CD4-positive, alpha-beta T cell treated with Interferon gamma for 1 hour (primary cell): ENCODE measurements at places on chromosomes 7 and 10.
A peak's percentile ranks its signal among the peaks of the same experiment; 100 is the strongest.

- DNase-seq, result no peak
Measured at GRCh38 chr10:52563360-52563759, 209.2 kb downstream of the MBL2 start.

- peak; percentile 13 for DNase-seq
Measured at GRCh38 chr7:67918158-67918557, 921.5 kb downstream of the TYW1 start.

DNA sequence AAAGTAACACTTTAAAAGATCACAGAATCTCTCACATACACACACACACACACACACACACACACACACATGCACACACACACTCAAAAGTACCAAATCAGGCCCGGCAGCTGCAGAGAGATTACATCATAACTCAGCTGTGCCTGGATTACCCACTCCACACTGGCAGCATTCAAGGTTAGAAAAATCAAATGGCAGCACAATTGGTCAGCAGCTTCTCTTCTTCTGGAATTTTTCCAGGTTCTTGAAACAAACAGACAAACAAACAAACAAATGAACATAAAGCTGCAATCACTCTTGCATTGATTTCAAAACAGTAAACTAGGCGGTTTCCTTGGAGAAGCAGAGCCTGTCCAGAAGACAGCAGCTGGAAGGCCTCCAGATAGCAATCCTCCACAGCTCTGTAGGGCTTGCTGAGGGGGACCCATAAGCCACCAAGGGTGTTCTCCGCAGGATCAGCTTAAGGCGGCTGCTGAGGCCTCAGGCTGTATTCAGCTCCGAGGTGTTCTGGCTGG, 24.5 kb upstream of the FAM133B start:
- no peak for DNase-seq

DNA sequence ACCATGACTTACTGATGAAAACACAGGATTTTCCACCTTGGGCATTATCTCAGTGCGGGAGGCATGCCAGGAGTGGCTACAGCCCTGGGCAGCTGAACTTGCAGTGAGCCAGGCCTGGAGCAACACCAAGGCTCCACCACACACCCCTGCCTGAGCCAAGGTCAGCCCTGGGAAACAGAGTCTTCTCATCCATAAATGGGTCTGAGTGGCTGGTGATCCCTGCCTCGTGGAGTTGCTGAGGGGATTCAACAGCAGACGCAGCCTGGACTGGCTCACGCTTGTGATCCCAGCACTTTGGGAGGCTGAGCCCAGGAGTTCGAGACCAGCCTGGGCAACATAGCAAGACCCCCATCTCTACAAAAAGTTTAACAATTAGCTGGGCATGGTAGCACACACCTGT, 32.2 kb downstream of the SPOCK2 start:
- DNase-seq, result no peak

GRCh38 chr10:70669015-70669414, 3.3 kb upstream of the ADAMTS14 start:
- no peak for DNase-seq

GRCh38 chr7:51021906-51022570, 239.3 kb upstream of the GRB10 start:
- no peak for DNase-seq

DNA sequence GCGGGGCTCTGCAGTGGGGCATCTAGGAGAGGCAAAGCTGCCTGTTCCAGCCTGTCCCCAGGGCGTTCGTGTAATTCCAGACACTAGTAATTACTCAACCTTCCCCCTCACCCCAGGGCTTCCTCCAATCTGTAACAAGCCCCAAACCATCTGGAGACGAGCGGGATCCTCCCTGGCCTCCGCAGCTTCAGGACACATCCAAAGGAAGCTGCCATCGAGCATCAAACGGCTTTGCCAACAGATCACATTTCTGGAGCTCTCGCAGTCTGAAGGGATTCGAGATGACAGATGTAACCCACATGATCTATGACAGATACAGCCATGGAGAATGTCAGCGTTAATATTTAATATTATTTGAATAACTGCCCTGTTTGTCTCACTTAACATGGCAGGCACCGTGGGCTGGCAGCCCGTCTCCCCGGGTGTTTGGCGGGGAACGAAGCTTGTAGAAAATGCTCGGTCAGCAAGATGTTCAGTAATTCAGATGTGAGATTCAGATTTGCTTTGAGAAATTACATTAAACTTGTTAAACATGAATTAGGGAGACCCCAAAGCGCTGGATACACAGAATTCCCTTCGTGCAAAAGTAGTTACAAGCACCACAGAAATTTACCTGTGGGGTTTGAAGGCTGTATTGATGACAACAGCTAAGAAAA, 108.5 kb upstream of the C7orf33 start:
- DNase-seq, result no peak

DNA sequence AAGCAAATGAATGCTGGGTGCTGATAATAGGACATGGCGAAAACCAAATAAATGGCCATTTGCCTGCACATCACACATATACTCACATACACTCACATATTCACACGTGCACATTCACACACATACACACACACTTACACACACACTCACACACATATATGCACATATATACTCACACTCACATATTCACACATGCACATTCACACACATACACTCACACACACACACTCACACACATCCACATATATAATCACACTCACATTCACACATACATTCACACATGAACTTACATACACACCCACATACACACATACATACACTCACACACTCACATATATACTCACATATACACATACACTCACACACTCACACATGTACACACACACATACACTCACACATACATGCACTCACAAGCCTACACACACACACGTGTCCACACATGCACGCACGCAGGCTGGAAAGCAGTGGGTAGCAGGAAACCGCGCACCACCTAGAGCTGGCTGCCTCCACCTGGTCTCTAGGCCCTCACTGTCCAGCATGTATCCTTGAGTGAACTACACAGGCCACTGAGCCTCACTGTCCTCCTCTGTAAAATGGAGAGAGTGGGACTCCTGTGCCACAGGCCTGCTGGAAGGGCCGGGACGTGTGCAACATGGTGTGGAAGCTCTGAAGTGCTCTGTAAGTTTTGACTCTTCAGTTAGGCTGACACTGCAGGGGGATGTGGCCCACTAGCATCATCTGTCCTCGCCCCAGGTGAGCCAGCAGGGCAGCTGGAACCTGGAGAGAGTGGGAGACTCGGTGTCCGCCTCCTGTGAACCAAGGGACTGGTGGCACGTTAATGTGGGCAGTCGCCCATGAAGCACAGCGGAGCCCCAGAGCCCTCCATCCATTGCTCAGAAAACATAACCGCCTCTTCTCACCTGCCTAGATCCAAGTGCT, 14.9 kb downstream of the TMEM72 start:
- DNase-seq, result no peak

GRCh38 chr10:95406651-95407280, 116.0 kb upstream of the PDLIM1 start:
- DNase-seq, result no peak

DNA sequence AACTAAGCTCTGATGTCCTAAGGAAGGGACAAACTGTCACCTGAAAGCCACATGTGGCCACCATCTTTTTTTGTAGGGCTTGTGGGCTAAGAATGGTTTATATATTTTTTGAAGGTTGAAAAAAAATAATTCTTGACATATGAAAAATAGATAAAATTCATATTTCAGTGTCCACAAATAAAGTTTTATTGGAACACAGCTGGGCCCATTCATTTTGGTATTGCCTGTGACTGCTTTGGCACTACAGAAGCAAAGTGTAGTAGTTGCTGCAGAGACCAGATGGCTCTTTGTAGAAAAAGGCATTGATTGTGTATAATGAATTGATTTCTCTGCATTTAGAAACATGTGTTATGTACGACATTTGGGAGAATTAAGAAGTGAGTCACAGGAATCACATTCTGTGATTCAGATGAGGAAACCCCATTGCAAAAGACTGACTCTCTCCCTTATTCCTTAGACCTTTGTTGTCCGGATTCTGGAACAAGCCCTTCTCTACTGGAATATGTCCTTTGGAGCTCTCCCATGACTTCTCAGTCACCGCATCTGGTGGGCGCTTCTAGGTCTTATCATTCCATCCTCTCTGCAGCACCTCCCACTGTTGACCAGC, 438.7 kb downstream of the LRMDA start:
- no peak for DNase-seq

- DNase-seq, result no peak
Measured at GRCh38 chr10:49656845-49657493, 22.5 kb upstream of the C10orf53 start.

GRCh38 chr10:69497611-69498390, 46.5 kb downstream of the TSPAN15 start:
- no peak for DNase-seq

GRCh38 chr10:78375854-78376785, 342.5 kb downstream of the RPS24 start:
- DNase-seq, result no peak

- no peak for DNase-seq
Measured at GRCh38 chr10:79346388-79347225, 662 bp upstream of the PPIF start.

DNA sequence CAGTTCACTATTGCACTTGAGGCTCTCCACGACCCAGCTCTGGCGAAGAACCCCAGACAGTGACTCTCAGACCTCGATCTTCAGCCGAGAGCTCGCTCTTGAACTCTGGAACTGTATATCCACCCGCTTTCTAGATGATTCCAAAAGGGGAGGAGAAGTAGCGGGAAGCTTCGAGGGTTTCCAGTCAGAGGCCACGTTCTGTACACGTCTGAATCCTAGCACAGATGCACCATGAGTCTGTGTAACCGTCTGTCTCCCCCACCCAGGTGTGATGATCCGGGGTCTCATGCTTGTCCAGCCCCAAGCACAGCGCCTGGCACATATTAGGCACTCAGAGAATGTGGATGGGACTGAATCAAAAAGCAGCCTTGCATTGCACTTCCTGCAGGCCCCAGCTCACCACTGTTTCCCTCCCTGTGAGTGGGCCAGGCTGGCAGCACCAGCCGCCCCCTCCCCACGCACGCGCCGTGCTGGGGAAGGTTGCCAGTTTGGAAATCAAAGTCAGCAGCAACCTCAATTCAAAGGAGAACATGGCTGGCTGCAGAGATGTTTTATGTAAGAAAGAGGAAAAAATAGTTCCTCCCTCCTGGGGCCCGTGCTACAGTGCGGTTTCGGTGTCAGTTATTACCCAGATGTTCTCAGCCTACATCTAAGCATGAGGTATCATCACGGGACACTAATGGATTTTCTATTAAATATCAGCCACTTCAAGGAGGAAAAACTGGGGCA, 5.7 kb downstream of the GRID2IP start:
- DNase-seq, result no peak

DNA sequence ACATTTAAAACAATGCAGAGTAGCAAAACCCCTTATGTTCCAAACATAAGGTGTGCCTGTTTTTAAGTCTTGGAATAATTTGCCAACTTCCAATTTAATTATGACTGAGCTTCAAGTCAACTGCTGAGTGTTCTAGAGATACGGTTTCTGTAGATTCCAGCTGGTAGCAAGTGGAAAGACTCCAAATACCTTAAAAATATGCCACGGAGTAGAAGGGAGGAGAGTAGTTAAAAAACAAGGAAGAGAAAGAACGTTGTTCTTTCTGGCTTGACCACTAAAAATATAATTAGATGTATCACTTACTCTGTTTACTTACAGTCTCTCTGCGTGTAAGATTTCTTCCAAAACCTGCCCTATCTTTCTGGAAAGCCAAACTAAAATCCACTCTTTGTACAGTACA, 24.5 kb upstream of the ABLIM1 start:
- DNase-seq, result no peak

DNA sequence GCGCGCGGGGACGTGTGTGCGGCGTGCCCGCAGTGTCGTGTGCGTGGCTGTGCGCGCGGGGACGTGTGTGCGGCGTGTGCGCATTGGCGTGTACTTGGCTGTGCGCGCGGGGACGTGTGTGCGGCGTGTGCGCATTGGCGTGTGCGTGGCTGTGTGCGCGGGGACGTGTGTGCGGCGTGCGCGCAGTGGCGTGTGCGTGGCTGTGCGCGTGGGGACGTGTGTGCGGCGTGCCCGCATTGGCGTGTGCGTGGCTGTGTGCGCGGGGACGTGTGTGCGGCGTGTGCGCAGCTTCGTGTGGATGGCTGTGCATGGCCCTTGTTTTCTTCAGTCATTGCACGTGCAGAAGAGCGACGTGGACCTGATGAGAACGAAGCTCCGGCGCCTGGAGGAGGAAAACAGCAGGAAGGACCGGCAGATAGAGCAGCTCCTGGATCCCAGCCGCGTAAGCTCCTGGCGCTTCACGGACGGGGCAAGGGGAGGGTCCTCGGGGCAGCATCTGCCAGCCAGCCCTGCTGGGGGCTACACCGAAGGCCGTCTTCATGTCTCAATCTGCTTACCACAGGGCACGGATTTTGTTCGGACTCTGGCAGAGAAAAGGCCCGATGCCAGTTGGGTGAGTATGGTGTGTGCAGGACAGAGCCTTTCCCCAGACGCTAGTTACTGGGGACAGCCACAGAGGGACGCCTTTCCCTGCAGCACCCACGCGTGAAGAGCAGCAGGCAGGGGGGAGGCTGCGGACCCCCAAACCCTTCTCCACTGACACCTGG, 19.3 kb downstream of the IQCE start:
- DNase-seq, result no peak

- DNase-seq, result no peak
Measured at GRCh38 chr7:99561737-99562051, 3.3 kb downstream of the ZNF655 start.

- no peak for DNase-seq
Measured at GRCh38 chr7:133836666-133837065, 290.5 kb upstream of the LRGUK start.

DNA sequence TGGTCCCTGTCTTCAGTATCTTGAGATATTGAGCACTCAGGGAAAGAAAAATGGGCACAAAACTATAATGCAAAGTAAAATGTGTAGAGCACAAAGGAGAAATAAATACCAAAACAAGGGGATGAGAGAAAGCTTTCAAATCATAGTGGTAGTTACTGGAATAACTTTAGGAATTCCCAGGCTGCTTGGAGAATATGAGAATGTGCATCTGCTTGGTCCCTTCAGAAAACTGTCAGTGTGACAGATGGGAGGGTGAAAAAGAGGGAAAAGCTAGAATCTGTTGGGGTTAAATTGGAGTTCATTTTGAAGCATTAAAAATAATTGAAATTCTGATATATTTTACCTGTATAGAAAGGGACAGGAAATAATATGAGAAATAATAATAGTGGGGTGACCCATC, 15.3 kb downstream of the ST7 start:
- no peak for DNase-seq

- DNase-seq, result no peak
Measured at GRCh38 chr10:65723525-65723924, 1202.3 kb upstream of the LRRTM3 start.

GRCh38 chr7:158783595-158783994, 45.7 kb downstream of the ESYT2 start:
- DNase-seq, result no peak
